D341Med (cell line): ENCODE measurements at places on chromosomes 5 and 9.

DNA sequence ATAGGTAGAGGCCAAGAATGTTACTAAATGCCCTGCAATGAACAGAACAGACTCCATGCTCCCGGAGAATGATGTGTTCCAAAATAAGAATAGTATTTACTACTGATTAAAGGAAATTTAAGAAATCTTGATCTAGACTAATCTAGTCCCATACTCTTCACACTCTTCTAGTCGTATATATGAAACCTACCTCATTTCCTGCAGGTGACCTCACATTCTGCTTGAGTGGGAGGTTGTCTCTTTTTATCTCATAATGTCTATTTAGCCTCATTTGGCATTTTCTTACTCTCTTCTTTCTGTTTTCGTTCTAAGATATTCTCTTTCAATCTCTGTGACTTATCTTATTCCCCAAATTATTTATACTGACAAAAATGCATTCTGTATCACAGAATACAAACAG is 9.2 kb upstream of the SHOC1 start:
- no peak for DNase-seq

DNA sequence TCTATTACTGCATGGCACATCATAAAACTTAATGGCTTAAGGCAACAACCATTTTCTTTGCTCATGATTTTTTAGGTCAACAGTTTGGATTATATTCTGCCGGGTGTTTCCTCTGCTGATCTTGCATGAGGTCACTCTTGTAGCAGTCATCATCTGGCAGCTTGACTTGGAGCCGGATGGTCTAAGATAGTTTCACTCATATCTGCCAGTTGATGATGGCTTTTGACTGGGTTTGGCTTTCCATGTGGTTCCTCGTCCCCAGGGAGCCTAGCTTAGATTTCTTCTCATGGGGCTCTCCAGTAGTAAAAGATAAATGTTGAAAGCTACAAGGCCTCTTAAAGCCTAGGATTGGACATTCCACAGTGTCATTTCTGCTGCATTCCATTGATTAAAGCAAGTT is 27.4 kb downstream of the LNPEP start:
- DNase-seq: peak; percentile 43

- DNase-seq: no peak
Observed at GRCh38 chr5:171978519-171978918, 27.9 kb downstream of the FBXW11 start.

GRCh38 chr9:23587903-23588302 is 238.1 kb downstream of the ELAVL2 start:
- DNase-seq: no peak

DNA sequence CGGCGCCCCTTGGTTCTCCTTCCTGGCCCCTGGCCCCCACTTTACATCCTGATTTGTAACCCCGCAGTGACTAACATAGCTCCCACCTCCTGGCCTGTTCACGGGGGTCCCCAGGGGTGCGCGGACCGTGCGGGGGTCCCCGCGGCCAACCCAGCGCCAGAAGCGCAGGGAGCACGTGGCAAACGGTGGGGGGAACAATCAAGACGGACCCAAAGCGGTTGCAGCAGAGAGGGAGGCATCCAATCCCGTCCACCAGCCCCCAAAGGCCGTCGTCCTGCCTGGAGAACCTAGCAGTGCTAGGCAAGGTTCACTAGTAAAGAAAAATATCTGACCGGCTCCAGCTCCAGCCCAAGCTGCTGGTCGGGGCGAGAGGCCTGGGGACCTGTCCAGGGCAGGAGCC is 201.5 kb downstream of the AUH start:
- DNase-seq: no peak

GRCh38 chr5:151461312-151461711 is 13.9 kb downstream of the SLC36A1 start:
- no peak for DNase-seq

GRCh38 chr5:132962429-132963021 is 909 bp downstream of the AFF4 start:
- peak; percentile 55 for DNase-seq

GRCh38 chr9:116163293-116164055 is 9.9 kb downstream of the PAPPA start:
- DNase-seq: peak; percentile 30

DNA sequence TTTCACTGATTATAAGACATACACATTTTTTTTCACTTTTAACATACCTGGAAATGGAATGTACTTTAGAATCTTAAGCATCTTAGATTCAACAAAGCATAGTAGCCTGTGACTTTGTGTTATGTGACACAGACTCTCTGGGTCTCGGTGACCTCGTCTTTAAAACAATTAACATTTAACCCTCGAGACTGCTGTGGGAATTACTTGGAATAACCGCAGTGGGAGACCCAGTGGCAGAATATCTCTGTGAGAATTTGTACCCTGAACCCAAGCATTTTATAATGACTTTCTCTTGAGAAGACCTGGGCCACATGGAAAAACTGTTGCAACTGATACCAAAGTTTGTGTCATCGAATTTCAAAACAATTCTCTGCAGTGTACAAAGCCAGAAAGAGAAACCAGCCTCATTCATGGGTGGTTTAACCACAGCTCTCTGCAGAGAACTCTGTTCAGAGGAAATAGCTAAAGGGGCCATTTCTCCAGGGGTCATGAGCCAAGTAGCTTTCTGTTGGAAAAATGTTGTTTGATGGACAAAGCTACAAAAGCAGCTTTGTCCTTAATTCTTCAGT is 10.0 kb upstream of the RETREG1 start:
- no peak for DNase-seq

- no peak for DNase-seq
Observed at GRCh38 chr5:21688655-21689054, 1164.5 kb downstream of the CDH12 start.

- DNase-seq: no peak
Observed at GRCh38 chr9:27118916-27119315, 9.9 kb downstream of the TEK start.

GRCh38 chr9:102209176-102209575 is 470.7 kb upstream of the GRIN3A start:
- no peak for DNase-seq

DNA sequence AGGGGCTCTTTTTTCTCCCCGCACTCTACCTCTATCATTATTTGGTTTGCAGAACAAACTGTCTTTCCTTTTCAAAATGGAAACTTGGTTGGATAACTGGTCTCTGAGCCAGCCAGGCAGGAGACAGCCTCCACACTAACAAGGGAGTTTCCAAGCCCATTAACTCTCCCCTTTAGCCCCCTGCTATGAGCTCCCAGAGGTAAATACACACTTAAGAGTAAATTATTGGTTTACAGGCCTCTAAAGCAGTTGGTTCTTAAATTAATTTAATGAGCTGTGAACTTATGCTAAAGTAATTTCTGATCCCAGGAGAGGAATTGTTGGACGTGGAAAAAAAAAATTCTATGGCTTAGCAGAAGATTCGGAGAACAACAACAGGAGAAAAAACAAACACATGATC is 30.3 kb downstream of the EPB41L4A start:
- DNase-seq: peak; percentile 30

DNA sequence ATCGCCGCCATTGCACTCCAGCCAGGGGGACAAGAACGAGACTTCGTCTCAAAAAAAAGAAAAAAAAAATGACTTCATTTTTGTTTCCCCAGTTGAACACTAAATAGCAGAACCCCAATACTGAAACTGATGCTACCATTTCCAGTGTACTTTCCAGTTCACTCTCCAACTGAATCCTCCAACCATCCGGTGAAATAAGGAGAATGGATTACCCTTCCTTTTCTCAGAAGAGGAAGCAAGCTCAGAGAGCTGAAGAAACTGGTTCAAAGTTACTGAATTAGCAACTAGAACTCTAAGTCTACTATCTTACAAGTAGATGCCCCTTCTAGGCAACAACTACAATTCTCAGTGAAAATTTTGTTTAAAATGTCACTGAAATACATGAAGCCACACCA is 3.9 kb downstream of the FAM13B start:
- no peak for DNase-seq

- DNase-seq: no peak
Observed at GRCh38 chr5:78275998-78276543, 18.4 kb downstream of the AP3B1 start.

- no peak for DNase-seq
Observed at GRCh38 chr9:127708952-127709587, 2.3 kb downstream of the CFAP157 start.

DNA sequence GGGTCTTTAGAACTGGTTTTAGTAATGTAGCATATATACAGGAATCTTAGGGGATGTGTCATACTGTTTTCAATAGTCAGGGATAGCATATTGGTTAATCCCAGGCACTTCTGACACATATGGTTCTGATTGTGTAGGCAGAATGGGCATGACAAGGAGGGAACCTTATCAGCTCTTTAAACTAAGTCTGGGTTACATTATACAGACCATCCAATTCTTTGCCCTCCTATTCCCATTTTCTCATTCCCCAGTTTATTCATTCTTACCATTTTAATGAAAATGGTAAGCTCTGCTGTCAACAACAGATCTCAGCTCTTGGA is 85.1 kb downstream of the NDUFAF2 start:
- no peak for DNase-seq

GRCh38 chr5:169798438-169798837 is 161.4 kb downstream of the DOCK2 start:
- DNase-seq: no peak

DNA sequence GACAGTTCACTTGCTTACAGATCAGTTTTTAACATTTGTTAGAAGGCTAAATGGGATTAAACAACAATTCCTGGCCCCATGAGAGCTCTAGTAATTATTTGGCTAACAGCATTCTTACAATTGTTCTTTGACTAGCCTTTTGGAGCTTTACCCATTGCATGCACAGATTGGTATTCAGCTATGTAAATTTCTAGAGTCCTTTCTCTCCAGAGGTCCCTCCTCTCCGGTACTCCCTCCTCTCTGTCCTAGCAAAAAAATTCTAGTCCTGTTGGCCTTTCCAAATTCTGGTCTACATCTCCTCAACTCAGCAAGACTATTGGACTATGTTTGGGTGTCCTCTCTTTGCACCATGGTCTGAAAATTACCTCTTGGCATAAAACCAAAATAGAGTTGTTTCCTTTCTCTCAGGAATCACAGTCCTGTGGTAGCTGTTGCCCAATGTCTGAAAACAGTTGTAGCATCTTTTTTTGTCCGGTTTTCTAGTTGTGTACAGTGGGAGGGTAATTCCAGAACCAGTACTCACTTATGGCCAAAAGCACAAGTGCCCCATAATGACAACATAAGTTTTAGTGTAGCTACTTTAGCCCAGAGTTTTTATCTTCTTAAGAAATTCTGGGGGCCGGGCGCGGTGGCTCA is 18.1 kb downstream of the SAR1B start:
- no peak for DNase-seq

- DNase-seq: no peak
Observed at GRCh38 chr5:147483188-147483790, 26.6 kb downstream of the DPYSL3 start.

- peak; percentile 68 for DNase-seq
Observed at GRCh38 chr9:122562134-122562760, 9.3 kb downstream of the OR1N2 start.

GRCh38 chr5:39730699-39731098 is 305.9 kb upstream of the DAB2 start:
- no peak for DNase-seq

DNA sequence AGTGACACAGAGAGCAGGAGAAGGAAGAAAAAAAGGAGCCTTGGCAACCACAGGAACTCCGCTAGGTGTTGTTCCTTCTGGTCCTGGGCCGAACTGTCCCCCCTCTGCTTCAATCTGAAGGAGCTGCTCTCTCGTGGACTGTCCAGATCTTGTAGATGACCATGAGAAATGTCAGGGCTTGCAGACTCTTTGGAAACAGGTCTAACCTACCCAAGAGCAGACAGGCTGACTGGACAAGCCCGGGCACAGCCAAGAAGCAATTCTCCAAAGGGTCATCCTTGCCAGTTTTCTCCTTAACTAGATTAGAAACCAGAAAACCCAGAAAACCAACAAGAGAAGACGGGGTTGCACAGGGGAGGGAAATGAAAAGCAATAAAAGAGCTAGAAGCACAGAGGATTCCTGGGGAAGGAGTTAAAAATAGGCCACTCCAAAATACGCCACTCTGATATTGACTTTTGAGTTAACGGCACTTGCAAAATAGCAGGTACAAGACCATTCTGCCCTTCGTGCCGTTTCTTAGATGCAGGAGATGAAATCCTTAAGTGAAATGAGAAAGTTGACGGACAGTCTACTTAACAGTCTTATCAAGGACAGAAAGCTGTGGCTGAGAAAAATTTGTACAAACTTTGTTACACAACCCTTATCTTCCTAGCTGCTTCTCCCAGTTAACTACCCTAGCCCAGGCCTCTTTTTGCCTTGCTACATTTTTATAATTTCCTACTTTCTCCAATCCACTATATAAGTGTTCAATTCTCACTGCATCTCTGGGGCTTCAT is 5.8 kb downstream of the GCNT4 start:
- DNase-seq: no peak

DNA sequence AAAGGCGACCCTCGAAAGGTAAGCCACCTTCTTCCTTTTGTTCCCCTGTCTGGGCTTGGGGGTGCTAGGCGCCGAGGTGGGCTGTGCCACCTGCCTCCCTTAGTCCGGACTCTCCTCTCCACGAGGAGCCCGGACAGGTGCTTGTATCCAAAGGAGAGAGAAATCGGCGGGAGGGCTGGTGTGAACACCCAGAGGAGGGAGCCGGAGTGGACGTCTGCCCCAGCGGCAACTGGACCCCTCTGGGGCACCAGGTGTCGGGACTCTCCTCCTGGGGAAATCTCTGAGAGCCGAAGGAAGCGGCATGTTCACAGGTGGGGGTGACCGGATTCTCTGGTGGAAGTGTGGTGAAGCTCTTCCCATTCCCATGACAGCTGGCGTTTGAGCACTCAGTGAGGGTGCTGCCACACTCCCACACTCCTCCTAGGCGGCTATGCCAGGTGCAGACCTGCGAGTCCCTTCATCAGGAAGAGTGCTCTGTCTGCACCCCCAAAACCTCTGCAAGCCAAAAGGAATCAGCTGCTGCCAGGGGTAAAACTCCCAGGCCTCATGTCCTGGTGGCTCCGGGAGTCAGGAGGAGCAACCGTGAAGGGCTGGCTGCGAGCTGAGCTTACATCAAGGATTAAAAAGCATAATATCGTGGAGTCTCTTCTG is 921 bp downstream of the KCNIP1 start:
- no peak for DNase-seq
